ENCODE measurements at places on chromosomes 5 and 9.

DNA sequence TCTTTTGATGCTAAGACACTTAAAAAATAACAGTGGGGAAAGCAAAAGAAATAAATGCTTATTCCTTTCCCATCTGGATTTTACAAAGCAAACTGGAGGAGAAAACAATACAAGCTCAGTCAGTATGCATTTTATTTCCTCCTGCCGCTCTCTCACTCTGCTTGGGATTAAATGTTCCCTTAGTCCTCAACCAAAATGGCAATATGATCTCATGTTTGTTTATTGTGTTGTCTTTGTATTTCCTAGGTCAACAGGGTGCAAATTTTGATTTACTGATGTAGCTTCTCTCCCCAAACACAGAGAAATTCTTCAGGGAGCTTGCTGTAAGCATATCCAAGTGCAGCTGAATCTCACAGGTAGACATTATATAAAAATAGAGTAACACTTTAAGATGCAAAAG, 92.1 kb upstream of the ERBIN start:
- no peak for DNase-seq

GRCh38 chr9:13082796-13083195, 196.7 kb downstream of the MPDZ start:
- no peak for DNase-seq

DNA sequence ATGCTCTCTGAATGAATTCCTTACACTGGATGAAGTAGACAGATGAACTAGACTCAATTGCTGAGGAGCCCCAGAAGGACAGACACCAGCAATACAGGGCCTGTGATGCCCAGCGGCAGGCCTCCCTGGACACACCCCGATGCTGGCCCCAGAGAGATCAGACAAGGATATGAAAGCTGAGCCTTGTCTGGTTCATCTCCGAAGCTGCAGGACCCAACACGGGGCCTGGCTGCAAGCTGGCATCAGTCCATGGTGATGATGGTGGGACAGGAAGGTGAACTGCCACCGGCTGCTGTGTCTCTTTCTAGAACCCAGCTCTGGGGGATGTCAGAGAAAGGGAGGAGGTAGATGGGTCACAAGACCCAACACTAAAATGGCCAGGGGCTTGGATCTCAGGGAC, 104.0 kb upstream of the LMX1B start:
- no peak for DNase-seq

- DNase-seq, result no peak
Measured at GRCh38 chr5:172245703-172246125, 37.9 kb downstream of the UBTD2 start.

DNA sequence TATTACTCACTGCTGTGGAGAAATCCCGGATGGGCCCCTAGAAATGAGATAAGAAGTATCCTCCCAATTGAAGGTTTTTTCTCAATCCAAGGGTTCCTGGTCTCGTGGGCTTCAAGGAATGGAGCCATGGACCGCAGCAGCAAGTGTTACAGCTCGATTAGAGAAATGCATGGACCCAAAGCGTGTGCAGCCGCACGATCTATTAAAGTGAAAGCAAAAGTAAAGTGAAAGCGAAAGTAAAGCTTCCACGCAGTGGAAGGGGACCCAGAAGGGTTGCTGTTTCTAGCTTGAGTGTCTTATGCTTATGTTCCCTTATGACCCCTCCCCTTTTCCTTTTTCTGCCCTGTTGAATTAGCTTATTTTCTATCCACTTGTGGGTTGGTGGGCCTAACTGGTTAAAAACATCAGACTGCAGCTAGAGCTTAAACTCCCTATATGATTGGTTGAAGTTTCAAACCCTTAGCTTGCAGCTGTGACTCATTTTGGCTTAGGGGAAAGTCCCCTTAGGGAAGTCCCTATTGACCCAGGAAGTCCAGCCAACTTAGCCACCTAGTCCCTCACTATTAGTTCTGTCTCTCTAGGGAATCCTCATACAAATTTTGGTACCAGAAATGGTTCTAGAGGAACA, 1111.8 kb downstream of the TAF11L14 start:
- no peak for DNase-seq

GRCh38 chr5:1055896-1056610, 47.5 kb downstream of the NKD2 start:
- DNase-seq, result no peak

DNA sequence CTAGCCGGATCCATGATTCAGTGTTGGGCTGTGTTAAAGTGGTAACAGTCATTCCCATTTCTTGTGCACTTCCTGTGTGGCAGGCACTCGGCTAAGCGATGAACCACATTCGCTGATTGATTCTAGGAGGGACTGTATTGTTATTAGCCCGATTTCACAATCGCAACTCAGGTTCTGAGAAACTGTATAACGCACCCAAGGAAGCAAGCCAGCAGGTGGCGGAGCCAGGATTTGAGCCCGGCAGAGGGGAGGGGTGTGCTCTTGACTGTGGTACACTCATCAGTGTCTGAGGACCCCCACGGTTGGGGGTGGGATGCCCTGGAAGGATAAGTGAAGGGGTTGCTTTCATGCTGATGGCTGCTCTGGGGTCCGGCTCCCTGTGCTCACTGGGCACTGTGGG, 34.7 kb downstream of the LRSAM1 start:
- no peak for DNase-seq

- no peak for DNase-seq
Measured at GRCh38 chr9:112655668-112656067, 62.2 kb downstream of the INIP start.

- no peak for DNase-seq
Measured at GRCh38 chr9:22683700-22684075, 237.1 kb downstream of the DMRTA1 start.

GRCh38 chr5:98432378-98432777, 341.1 kb upstream of the RGMB start:
- DNase-seq, result no peak

DNA sequence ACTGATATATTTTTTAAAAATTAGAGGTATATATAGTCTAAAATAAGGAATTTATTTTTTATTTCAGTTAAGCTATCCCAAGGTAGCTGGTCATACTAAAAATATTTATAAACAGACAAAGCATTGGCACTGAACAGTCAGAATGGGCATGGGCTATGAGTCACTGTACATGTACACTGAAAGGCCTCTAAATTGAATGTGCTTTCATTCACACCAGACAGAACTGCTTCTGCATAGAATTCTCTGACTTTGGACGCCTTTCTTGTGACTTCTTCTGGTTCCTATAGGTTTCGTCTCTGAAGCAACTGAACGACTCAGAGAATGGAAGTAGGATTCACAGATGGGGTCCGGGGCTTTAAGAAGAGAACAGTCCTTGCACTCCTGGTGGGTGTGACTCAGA, 394.8 kb upstream of the MEF2C start:
- no peak for DNase-seq

DNA sequence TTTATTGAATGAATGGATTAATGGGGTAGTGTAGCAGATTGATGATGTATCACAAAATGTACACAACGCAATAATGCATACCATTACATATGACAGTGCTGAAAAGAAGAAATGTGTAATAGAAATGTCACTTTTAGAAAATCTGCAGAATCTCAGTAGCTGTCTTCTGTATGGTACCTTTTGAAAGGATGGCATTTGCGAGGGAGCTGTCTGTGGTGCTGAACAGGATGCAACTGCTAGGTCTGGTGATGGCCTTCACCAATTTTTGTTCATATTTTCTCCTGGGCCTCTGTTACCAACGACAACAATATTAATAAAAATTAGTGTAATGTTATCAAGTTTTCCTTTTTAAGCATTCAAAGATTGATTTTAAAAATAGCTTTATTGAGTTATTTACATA, 36.2 kb upstream of the OTULIN start:
- DNase-seq, result peak; percentile 8

DNA sequence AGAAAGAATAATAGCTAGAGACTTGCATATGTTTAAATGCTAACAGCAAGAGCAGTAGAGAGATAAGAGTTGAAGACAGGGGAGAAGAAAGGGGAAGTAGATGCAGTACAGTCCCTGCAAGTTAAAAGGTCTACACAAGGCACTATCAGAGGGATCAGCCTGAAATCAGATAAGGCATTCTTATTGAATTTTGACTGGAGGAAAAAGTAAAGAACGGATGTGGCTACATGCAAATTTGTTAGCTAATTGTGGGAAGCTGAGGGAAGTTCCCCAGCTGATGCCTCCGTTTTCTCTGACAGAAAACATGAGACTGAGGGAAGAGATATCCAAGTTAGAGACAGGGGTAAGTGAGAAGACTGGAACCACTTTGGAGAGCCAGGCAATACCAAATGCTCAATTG, 12.9 kb upstream of the RHOBTB3 start:
- DNase-seq, result no peak

- DNase-seq, result no peak
Measured at GRCh38 chr9:115328228-115328627, 210.3 kb upstream of the TNC start.

GRCh38 chr5:171454549-171454948, 35.1 kb downstream of the FGF18 start:
- DNase-seq, result no peak

- no peak for DNase-seq
Measured at GRCh38 chr9:133004999-133005760, 25.6 kb upstream of the GTF3C5 start.

GRCh38 chr9:13113216-13113615, 166.3 kb downstream of the MPDZ start:
- DNase-seq, result no peak

GRCh38 chr5:28156981-28157380, 1118.6 kb upstream of the CDH9 start:
- no peak for DNase-seq

DNA sequence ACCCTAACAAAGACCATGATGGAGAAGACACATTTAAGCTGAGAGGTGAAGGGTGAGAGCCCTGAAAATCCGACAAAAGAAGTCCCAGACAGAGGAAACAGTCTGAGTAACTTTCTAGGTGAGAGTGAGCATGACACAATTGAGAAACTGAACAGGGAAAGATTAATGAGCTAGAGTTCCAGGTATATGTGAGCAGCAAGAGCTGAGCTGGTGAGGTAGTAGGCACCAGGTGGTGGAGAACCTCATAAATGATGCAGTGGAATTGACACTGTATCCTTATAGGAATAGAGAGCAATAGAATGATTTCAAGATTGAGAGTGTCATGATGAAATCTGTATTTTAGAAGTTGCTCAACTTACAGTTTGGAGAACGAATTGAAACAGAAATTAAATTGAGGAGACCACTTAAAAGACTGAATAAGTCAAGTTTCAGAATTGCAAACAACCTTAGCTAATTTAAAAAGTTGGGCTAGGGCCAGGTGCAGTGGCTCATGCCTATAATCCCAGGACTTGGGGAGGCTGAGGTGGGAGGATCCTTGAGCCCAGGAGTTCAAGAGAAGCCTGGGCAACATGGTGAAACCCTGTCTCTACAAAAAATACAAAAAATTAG, 89.8 kb downstream of the NREP start:
- DNase-seq, result no peak

DNA sequence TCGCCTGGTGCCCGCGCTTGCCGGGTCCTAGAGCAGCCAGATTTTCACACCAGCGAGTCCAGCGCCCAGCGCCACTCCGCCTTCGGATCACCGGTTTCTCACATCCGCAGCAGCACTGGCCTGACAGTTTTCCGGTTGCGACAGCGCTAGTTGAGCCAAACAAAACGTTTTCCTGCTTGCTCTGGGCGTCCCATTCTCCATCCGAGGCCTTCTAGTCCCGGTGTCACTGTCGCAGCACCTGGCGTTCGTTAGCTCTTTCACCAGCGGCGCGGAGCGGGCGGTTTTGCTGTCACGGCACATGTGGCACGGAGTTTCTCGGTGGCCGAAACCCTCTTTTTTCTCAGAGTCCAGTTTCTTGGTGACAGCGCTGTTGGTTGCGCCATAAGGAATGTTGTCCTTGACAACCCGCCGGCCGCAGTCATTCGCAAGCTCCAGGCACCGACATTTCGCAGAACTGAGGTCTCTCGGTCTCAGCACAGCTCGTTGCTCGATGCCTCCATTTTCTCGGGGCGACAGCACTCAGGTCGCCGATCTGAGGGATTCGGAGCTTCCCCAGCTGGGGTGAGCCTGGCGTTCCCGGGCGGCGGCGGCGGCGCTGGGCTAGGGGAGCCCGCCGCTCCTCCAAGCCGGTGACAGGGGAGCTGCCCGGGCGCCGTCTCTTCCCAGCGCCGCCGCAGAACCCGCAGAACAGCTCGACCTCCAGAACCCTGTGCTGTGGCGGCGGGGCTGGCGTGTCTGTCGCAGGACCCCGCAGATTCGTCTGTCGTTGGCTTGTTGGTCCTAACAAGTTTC, 47.8 kb downstream of the ANXA2R start:
- DNase-seq, result peak; percentile 44

DNA sequence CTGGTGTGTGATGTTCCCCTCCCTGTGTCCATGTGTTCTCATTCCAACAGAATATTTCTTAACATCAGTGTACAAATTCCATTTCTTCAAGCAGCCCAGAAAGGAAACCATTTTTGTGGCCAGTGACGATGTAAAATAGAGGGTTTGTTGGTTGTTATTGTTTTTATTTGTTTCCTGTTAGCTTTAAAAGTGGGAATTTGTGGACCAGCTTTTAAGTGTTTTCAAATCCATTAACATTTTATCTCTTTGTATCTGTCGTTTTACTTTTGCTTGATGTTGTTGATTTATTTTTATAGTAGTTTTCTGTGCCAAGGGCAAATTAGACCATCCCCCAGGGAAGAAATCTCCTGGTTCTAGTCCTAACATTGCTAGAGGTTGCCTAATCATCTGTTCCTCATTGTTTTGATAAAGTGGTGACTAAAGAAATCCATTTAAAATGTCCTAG, 100.0 kb downstream of the GDNF start:
- DNase-seq, result no peak

DNA sequence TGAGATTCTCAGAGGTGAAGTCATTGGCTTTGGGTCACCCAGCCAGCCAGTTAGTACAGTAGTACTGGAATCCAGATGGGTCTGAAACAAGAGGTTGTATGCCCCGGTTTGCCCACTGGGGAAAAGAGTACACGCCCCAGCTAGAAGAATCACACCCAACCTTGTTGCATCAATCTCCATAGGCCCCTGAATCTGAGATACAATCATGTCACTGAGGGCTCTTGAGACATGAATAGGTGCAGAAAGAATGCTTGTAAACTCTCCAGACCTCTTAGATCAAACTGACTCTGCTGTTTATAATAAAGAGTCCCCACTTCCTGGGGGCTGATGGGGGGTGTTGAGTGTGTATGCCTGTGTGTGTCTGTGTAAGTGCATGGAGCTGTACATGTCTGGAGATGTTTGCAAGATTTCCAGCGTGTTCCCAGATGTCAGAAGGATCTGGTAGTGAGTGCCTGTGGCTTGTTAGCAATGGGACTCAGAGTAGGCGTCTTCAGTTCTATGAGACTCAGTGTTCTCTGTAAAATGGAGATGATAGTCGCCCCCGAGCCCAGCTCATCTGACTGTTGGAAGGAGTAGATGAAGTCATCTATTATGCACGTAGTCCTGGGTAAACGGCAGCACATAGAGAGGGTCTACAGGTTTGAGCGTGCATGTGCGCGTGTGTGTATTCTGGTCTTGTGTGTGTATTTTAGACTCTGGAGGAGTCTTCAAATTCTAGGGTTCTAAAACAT, 48.2 kb downstream of the COL27A1 start:
- DNase-seq, result no peak

GRCh38 chr9:18580151-18580550, 106.2 kb downstream of the ADAMTSL1 start:
- DNase-seq, result no peak

DNA sequence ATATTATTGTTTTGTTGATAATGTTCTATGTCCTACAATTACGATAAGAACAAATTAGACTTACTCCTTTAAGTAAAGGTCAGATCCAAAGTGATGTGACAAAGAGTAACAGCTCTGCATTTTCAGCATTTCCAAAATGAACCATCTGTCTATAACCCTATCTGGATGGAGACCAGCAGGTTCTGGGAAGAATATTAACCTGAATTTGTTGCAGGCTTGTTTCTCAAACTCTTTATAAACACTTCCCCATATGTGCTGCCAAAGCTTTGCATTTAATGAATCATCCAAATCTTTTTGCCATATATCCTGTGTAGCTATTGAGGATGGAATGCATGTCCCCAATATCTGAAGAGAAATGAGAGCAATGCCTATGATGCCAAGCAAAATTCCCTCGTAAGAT, 198.9 kb upstream of the SLC27A6 start:
- no peak for DNase-seq

All from stimulated activated CD4-positive, alpha-beta T cell treated with anti-CD3 and anti-CD28 coated beads, Interleukin-15, amount 100 ng/mL, for 1 hour (primary cell).